Mucosa of gallbladder (tissue), 1 donor: ENCODE measurements at places on chromosomes 3 and 15. TPM values are rescaled to one million over a fixed set of nuclear protein-coding genes. Genes with fewer than 3 reads are reported as not detected.

Gene CKMT1B
- 52.7 TPM for total RNA-seq

Gene TUSC7
- total RNA-seq, result not detected

Gene GSK3B
- 44.7 TPM for total RNA-seq

Gene STAC
- total RNA-seq, result 11.9 TPM

Gene TRAT1
- total RNA-seq, result 0.78 TPM

DNA sequence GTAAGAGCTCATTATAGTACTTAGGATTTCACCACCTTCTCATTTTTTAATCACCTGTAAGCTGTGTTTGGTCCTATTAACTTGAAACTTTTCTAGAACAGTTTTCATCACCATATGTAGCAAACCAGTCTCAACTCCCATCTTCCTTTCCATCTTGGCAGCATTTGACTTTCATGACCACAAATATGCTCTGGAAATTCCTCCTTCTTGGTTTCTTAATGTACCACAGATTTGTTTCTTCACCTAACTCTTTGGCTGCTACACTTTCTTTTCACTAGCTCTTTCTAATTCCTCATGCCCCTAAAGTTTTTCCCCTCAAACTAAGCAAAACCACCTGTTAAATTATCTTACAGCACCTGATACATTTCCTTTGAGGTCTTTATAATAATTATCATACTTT is 13.2 kb upstream of the NMB start:
- DNase-seq, result no peak

- DNase-seq, result no peak
These were observed 141.5 kb downstream of the SATB1 start for GRCh38 chr3:18283680-18284079.

GRCh38 chr3:42101048-42101447 is 9.9 kb downstream of the TRAK1 start:
- no peak for DNase-seq

DNA sequence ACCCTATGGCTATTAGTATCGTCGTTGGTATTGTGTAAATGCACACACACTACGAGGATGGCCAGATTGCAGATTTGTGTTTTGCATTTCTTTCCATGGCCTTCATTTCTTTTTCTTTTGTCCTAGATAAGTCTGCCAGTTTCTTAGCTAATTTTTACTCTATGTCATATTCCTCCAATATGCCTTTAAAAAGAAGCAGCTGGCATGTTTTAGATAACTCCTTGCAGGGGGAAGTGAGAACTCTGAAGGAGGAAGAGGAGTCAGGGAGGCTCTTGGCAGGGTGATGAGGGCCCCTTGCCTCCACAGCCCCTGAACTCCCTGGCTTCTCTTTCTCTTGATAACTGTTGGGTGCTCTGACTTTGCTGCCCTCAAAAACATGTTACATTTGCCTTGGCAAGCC is 244.0 kb downstream of the GABRG3 start:
- no peak for DNase-seq

DNA sequence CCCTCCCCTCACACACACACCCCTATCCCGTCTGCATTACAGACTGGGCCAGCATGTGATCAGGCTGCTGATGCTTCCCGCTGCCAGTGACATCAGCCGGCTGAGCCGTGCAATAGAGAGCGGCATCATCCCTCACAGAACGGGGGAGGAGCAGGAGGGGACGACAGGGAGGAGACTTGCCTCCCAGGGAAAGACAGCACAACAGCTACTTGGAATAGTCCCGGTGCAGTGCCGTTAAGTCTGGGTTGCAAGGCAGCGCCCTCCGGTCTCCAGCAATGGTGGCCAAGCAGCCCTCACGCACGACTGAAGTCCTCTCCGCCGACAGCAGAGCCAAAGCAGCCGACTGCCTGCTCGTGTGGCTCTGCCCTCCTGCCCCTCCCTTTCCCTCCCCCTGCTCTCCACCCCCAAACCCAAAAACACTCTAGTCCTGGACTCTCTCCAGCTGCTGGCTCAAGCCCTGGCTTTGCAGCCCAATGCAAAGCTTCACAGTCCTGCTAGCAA is 31.5 kb upstream of the RPS17 start:
- DNase-seq, result peak; percentile 51

GRCh38 chr15:70195587-70196305 is 98.0 kb upstream of the TLE3 start:
- DNase-seq, result peak; percentile 70
